ENCODE measurements at places on chromosomes 2 and 18.

GRCh38 chr2:67289921-67290371, 107.2 kb upstream of the ETAA1 start:
- DNase-seq = no peak

- no peak for DNase-seq
These were observed 6.8 kb downstream of the B4GALT6 start for GRCh38 chr18:31677592-31677991.

DNA sequence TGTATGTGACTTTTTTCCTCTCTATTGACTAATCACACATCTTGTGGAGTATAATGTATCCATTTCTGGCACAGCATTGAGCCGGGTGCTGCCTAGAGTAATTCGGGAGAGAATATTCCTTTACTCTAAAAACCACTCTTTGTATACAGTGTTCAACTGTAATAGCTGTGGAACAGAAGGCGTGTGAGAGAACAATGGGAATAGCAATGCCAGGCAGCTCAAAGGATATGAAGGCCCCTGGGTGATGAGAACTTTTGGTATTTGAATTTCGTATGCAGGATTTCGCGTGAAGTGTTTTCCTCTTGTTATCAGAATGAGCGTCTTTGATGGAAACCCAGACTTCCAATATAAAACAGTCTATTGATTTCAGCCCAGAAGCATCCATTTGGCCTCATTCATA, 84.6 kb upstream of the MAP3K20 start:
- DNase-seq = no peak

GRCh38 chr18:10430677-10431076, 23.8 kb upstream of the APCDD1 start:
- DNase-seq = no peak

- DNase-seq = no peak
These were observed 200.4 kb upstream of the SH3BP4 start for GRCh38 chr2:234751275-234751973.

DNA sequence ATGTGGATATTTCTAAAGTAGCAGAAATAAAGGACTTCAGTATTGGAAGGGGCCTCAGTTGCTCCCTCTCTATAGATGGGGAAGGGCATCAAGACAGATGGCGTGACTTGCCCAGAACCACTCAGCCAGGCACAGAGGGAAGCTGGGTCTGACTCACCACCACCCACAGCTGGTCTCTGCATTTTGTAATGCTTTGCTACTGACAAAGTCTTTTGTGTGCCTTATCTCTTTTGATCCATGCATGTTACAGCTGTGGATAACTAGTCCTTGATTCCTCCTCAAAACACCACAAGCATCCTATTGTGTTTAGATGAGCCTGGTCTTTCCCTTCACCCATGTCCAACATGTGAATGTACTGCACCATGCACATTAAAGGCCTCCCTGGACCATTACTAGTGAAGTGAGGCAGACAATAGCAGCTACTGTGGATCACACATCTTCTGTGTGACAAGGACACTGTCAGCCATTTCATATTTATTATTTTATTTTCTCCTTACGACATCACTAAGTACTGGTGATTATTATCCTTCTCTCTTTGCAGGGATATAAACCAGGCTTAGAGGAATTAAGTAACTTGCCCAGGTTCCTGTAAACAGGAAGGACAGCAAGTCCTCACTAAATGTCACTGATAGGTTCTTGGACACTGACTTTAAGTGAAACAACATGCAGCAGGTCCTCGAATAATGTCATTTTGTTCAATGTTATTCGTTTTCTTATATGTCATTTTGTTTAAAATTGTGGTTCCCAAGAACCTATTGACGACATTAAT, 29.6 kb upstream of the IL37 start:
- no peak for DNase-seq

- DNase-seq = no peak
These were observed 91.5 kb upstream of the NRP2 start for GRCh38 chr2:205590759-205591158.

DNA sequence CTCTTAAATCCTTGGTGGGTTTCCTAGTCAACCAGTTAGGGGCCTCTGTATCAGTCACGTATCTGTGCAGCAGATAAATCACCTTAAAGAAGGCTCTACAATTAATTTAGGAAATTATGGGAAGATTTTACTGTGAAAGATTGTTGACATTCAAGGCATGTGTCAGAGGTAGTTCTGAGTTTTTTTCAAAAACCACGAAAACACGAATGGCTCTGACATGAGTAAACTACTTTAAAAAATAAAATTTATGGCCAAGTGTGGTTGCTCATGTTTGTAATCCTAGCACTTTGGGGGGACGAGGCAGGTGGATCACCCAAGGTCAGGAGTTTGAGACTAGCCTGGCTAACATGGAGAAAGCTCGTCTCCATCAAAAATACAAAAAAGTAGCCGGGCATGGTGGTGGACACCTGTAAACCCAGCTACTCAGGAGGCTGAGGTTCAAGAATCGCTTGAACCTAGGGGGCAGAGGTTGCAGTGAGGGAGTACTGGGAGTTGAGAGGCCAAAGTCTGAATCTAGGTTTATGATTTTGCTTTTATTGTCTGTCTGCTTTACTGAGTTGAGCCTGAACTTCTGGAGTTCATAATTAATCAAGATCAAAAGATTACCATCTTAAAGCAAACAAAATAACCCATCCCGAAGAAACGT, 77.1 kb downstream of the SPRED2 start:
- DNase-seq = no peak

GRCh38 chr18:48219810-48220499, 189.2 kb downstream of the ZBTB7C start:
- DNase-seq = no peak

GRCh38 chr2:165144315-165144714, 59.5 kb downstream of the SCN3A start:
- DNase-seq = no peak

DNA sequence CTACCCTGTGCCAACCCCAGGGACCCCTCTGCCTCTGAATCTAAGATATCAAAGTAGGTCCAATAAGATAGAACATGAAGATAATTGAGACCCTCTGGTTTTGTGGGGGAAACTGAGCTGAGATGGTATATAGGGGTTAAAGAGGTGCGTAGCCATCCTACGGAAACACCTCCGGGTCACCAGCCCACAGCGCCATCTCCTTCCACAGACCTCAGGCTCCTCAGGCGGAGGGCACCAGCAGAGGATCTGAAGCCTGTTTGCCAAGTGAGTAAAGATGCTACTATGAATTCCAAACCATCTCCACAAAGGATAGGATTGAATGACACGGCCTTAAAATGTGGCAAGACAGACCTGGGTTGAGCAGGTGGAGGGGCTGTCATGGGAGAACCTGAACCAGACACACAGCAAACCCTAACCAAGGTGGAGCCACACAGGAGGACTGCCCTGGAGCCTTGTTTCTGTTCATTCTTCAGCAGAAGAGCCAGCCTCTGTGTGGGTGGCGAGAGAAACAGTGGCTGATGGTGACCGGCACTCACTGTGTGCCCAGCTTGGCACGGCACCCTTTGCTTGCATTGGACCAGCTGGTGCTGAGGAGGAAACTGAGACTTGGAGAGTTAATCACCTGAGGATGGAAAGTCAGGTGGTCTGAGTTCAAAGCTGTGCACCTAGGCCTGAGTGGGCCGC, 10.2 kb downstream of the GBX2 start:
- DNase-seq = no peak

GRCh38 chr2:157480182-157480961, 36.5 kb upstream of the CYTIP start:
- DNase-seq = no peak

- no peak for DNase-seq
These were observed 140.6 kb downstream of the EPHA4 start for GRCh38 chr2:221431477-221431876.

GRCh38 chr2:96772903-96773671, 12.4 kb downstream of the CNNM4 start:
- no peak for DNase-seq

- no peak for DNase-seq
These were observed 43.5 kb downstream of the GORASP2 start for GRCh38 chr2:170972296-170973224.

DNA sequence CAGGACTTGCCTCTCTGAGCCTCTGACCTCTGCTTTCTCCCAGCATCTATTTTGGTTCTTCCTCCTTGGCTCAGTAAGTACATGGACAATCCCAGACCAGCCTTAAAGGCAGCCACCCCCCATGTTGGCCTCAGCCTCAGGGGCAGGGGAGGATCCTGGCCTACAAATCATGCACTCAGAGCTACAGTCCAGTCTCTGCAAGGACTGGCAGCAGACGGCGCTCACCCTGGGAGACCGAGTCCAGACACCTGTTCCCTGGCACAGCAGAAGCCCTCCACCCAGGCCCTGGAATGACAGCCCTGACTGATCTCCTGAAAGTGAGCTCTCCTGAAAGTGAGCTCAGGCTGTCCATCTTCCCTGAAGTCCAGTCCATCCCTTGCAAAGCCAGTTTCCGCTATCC, 25.7 kb upstream of the PTPN4 start:
- peak; percentile 97 for DNase-seq

DNA sequence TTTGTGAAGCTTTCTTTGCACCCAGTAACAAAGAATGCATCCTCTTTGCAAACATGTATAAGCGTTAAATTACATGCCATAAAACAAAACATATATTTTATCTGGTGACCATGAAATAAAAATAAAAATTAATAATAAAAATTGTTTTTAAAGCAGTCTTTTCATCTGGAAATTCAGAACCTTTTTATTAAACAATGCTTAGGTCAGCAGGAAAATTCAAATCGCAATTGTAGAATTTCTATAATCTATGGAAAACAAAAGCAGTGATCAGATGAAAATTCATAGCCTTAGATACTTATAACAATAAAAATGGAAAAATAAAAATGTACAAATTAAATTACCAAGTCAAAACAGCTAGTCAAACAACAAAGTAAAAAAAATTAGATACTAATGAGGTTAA, 435.9 kb upstream of the CHAC2 start:
- DNase-seq = no peak

DNA sequence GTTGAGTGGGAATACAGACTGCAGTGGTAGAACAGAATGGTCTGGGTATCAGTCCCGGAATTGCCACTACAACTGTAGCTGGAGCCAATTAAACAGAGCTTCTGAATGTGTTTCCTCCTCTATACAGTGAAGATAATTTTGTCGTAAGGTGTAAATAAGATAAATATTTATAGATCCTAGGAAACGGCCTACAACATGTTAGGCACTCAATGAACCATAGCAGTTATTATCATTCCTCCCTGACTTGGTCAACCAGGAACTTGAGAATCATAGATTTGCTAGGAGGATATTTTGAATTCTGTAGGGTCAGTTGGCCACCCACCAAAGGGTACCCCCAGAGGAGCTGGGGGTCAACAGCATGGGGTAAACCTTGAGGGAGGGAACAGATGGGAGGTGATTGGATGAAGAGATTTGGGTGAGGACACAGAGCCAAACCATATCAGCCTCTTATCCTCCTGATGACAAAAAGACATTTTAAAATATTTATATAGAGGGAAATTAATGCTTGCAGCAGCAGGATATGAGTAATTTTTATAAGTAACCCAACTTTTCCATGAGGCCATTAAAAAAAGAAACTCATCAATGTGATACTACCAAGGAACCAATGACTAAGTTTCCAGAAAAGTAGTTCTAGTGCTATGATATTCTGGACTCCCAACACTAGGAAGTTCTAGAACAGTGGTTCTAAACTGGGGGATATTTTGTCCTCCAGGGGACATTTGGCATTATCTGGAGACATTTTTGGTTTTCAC, 4.0 kb downstream of the DHRS9 start:
- no peak for DNase-seq

- DNase-seq = no peak
These were observed 46.3 kb downstream of the MYO1B start for GRCh38 chr2:191291471-191291870.

DNA sequence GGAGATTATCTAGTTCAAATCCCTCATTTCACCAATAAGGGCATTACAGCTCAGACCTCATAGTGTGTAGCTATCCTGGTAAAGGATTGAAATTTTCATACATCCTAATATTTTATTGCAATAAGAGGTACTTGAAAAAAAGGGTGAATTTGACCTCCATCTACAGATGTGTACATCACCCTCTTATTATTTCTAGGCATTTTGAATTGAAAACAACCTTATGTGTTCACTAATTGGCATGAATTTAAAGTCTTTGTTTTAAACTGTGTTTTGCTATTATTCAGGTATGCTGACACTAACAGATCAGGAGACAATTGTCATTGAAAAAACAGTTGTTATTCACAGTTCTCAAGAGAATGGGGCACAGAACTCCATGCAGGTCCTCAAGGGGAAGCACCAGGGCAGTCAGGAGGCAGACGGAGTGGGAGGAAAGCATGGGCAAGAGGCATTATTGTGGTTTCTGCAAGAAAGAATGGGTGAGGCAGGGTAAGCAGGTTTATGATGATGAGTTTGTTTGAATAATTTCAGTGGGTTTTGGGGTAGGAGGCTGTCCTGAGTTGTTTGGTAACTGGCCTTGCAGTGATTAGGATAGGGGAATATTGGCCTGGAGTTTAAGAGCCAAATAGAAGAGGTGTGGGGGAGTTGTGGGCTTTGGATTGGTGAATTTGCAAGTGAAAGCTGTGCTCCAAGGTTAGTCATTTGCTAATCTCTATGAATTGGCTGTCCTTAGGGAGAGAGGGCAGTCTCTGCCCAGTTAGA, 194.6 kb downstream of the GPD2 start:
- no peak for DNase-seq

DNA sequence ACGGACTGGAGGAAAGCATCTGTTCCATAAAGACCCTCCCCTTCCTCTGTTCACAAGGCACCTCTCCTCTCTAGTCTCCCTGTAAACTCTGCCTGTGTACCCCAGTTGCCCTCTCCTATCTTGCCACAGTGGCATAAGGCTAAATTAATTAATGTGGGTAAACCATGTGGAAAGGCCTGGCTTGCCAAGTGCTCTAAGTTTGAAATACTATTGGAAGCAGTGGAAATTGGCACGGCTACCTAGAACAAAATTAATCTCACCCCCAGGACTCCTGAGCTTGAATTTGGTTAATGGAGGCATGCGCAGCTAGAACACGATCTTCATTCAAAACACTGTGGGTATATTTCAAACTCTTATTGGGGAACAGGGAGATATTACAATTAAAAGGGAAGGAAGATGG, 19.2 kb upstream of the SLC14A2 start:
- no peak for DNase-seq

- no peak for DNase-seq
These were observed 640.2 kb upstream of the SLC39A10 start for GRCh38 chr2:195016841-195017240.
